ENCODE measurements at places on chromosomes 1 and 21.

DNA sequence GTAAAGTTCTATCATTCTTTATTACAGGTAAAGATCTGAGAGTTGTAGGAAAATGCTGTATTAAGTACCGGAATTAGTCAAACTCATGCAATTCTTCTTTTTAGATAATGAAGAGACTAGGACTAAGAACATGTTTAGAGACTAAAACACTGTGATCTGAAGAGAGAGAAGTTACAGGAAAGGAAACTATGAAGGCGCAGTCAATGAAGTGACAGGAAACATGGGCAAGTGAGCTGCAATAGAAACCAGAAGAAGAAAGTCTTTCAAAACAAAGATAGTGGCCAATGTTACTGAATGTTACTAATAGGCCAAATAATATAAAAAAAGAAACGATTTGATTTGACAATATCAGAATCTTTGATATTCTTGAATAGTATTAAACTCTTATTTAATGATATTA is 659.4 kb upstream of the RGS18 start:
- no peak for DNase-seq

DNA sequence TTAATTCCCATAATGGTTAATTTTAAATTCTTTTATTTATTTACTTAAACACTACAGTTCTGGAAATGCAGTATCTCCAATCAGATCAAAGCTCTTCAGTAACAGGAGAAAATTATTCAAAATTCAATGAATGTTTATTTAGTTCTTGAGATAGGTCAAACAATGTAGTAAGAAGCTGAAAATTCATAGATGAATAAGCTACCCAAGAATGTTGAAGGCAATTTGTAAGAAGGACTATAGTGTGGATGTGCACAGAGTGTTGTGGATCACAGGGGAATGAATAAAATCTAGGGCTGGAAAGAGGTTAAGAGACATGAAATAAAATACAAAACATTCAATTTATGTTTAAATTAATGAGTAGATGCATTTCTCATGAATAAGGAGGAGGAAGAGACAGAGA is 72.0 kb downstream of the OLFM3 start:
- no peak for DNase-seq

DNA sequence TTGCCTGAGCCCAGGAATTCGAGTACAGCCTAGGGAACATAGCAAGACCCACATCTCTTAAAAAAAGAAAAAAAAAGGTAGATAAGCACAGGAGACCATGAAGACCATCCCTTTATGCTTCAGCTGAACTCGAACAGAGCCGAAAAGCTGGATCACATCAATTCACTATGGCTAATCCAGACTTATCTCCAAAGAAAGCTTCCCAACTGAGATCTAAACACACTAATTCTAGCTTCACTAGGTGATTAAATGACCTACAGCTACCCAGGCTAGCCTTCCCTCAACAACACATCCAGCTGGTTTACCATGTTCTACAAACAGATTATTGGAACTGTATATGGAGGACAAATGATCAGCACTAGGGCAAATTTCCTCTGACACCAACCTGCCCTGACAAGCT is 44.0 kb upstream of the NR5A2 start:
- no peak for DNase-seq

GRCh38 chr1:211876851-211877590 is 46.5 kb upstream of the LPGAT1 start:
- no peak for DNase-seq

- peak; percentile 83 for DNase-seq
Observed at GRCh38 chr1:201171063-201172036, 17.1 kb upstream of the TMEM9 start.

- no peak for DNase-seq
Observed at GRCh38 chr1:66460776-66461175, 73.2 kb upstream of the SGIP1 start.

GRCh38 chr1:93701629-93702028 is 20.0 kb upstream of the BCAR3 start:
- DNase-seq, result no peak

GRCh38 chr1:10781137-10781536 is 15.3 kb downstream of the CASZ1 start:
- no peak for DNase-seq

DNA sequence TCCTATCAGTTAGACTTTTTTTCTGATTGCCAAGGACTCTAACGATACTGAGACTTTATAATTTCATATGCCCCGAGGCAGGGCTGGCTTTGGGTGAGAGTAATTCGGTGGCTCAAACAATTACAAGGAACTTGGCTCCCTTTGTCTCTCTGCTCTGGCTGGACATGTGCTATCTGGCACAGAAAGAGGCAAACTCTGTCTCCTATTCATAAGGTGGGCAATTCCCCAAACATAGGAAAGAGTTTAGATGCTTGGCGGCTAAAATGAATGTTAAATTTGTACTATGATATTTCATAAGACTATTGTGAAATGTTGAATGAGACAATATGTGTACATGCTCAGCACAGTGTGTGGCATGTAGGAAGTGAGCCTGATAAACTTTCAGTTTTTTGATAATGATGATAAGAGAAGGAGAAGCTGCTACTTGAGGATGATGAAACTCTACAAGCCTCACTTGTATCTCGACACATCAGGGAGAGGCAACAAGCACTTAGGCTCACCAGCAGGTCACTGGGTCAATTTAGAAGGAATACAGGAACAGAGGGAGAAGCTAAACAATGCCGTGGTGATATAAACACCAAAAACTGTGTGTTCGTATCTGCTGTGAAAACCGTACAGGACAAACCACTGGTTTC is 12.6 kb upstream of the NTPCR start:
- DNase-seq, result no peak

DNA sequence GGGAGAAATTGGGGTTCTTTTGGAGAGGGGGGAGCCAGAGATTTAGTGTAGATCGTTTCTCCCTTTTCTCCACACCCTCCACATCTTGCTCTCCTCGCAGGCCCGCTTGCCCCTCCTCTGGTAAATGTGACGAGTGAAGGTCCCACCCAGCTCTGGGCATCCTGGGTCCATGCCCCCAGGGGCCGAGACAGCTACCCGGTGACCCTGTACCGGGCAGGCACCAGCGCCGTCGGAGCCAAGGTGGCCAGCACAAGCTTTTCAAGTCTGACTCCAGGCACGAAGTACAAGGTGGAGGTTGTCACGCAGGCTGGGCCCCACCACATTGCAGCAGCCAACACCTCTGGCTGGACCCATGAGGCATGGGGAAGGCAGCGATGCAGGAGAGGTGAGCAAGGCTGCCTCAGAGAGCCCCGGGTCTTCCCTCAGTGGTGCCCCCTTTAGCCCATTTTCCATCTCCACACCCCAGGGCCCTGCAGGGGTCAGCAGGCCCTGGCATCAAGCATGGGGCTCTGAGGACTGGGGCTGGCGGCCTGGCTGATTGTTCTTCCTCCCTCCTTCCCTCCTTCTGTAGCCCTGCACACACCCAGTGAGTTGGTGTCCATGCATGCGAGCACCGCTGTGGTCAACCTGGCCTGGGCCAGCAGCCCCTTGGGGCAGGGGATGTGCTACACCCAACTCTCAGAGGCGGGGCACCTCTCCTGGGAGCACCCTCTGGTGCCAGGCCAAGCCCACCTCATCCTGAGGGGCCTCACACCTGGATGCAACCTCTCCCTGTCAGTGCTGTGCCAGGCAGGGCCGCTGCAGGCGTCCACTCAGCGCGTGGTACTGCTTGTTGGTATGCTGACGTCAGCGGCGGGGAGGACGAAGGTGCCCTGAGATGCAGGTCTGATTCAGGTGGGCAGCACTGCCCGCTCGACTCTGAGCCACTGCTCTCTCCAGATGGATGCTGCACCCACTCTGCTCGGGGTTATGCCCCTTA is 16.4 kb upstream of the LGR6 start:
- DNase-seq, result no peak

DNA sequence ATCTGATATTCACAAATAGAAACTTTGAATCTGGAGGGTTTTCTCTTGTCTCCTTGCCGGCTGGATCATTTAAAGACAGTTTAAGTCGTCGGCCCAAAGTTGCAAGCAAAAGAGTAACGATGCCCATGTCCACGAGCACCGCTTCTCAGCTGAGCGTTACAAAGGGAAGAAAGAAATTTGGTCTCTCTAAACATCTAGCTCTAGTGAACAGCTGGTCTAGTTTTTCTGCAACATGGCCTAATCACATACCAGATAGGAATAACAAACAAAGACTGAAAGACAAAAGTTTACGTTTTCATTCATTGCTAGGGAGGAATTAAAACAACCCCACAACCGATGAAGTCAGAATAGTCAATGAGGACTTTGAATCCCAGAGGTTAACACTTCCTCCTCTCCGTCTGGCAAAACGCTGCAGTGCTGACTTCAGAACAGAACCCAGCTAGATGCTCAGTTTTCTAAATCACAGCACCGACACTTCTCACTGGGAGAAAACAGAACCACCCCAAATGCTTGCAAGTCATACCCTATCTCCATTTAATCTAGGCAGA is 69.4 kb downstream of the NTPCR start:
- no peak for DNase-seq

- DNase-seq, result no peak
Observed at GRCh38 chr1:77739235-77739634, 20.4 kb downstream of the USP33 start.
